ENCODE measurements at places on chromosomes 2 and 18.
A peak's percentile ranks its signal among the peaks of the same experiment; 100 is the strongest.

DNA sequence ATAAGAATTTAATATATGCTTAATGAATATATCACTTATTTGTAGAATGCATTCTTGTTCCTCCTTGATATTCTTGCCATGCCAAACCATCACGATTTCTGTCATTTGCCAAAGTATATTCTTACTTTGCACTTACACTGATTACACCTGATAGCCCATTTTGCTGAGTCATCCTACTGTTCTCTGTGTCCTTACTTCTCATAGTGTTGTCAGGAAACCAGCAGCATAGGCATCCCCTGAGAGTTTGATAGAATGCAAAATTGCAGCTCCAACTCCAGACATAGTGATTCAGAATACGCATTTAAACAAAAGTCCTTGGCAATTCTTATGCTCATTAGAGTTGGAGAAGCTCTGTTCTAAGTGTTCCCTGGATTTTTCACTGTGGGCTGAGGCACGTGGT, 687.1 kb downstream of the DPP10 start:
- DNase-seq: no peak

- DNase-seq: no peak
Observed at GRCh38 chr2:233838251-233838650, 16.1 kb downstream of the HJURP start.

GRCh38 chr18:3966246-3966641, 488.9 kb downstream of the DLGAP1 start:
- no peak for DNase-seq

GRCh38 chr2:158251356-158251755, 149.7 kb downstream of the UPP2 start:
- no peak for DNase-seq

GRCh38 chr2:36300697-36301096, 54.9 kb upstream of the CRIM1 start:
- no peak for DNase-seq

GRCh38 chr2:111184725-111185310, 64.1 kb downstream of the BCL2L11 start:
- no peak for DNase-seq

DNA sequence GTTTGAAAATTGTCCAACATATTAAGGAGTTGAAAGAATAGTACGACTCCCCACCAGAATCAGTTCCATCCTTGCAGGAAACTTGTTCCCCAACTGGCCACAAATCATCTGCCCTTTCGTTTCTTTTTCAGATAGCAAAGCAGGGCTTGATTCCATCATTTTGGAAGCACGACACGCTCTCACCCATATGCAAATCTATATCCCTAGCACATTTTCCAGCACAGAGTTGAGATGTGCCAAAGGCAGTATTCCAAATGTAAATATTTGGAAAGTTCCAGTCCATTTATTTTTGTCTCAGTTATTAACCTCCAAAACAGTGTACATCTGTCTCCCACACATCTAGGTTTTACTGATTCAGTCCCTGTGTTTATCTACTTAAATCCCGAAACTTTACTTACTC, 128.8 kb upstream of the BCL2L11 start:
- DNase-seq: no peak

DNA sequence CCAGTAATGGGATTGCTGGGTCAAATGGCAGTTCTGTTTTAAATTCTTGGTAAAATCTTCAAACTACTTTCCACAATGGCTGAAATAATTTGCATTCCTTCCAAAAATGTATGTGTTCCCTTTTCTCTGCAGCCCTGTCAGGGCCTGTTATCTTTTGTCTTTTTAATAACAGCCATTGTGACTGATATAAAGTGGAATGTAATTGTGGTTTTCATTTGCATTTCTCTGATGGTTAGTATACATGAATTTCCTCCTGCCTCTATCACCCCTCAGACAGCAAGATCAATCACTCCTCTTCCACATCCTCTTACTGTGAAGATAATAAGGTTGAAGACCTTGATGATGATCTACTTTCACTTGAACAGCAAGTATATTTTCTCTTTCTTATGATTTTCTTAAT, 304.8 kb upstream of the FSIP2 start:
- DNase-seq: peak; percentile 75

GRCh38 chr18:63207835-63208234, 111.7 kb downstream of the BCL2 start:
- no peak for DNase-seq

- no peak for DNase-seq
Observed at GRCh38 chr18:46163091-46163490, 58.9 kb downstream of the HAUS1 start.

GRCh38 chr18:48926420-48926857, 24.3 kb downstream of the SMAD7 start:
- no peak for DNase-seq

GRCh38 chr2:202147775-202148174, 74.7 kb downstream of the KIAA2012 start:
- DNase-seq: no peak

DNA sequence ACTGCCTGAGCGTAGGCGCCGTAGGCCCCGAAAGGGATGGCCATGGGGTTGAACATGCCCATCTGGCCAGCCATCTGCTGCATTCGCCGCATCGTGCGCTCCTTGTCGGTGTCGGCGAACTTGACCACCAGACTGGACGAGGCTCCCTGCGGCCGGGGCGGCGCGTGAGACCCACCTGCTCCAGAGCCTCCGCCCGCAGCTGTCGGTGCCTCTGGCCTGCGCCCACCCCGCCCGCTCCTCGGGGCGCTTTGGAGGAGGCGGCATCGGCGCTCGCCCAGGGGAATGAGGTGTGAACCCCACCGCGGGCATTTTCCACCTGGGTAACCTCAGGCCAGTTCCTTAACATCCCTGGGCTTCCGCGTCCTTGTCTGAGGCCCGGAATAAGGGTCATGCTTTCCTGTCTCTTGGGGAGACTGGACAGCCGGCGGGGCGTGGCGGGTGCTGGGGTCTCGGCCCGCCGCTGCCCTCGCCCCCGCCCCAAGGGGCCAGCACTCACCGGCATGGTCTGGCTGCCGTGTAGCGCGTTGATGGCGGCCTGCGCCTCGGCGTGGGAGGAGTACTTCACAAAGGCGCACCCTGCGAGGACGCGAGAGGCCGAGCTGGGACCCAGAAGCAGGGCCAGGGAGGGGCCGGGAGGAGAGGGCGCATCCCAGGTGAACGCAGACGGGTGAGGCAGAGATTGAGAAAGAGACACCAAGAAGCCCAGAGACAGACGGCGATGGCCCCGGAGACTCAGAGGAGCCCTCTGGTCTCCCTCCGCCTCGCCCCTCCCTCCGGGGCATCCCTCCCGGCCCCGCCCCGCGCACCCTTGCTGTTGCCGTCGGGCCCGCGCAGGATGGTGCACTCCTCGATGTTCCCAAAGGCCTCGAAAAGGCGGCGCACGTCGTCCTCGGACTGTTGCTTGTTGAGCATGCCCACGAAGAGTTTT, 291.0 kb downstream of the CELF4 start:
- DNase-seq: no peak

DNA sequence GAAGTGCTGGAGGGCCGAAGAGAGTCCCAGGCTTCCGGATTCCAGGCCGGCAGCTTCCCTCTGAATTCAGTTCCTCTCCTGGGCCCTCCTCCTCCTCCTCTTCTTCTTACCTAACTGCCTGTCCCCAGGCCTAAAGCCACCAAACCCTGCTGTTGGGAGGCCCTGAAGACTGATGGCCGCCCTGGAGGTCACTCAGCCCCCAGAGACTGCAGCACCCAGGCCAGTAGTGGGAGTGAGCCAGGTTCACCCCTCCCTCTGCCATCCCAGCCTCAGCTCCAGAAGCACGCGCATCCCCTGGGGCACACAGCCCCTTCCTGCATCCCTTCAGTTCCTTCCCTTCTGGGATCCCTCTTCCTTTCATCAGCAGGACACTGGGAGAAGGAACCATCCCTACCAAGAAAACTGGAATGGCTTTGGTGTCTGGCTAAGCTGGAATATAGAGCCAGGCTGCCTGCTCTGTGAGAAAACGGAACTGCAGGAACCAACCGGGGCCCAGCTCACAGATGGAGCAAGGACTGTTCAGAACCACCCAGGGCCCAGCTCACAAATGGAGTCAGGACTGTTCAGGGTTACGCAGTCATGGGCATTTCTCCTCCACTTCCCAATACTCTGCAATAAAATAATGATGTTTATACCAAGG, 127.4 kb downstream of the NDUFA10 start:
- no peak for DNase-seq

DNA sequence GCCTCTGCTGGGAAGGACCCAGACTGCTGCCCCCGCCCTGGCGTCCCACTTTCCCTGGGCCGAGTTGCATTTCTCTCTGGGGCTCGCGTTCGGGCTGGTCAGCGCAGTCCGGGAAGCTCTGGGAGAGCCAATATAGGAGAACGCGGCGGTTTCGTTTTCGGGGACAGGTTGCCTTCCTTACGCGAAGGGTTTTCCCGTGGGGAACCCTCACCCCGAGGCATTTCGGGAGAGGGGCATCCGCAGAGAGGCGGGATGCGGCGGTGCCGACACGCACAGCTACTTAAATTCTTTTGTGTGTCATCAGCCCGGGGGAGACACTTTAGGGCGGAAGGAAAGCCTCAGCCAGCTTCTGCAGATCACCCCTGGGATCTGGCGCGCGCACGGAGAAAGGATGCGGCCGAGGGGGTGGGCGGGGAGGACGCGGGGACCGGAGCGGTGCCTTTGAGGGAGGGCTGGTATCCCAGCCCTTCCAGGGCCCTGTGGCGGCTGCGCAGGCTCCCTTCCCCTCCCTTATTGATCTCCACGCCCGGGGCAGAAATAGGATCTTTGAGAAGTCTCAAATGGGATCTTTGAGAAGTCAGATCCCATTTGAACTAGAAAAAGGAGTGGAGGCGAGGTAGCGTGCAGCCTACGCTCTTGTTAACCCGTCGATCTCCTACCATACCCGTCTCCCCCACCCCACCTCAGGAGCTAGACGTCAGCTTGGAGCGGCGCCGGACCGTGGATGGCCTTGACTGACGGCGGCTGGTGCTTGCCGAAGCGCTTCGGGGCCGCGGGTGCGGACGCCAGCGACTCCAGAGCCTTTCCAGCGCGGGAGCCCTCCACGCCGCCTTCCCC, 1.2 kb downstream of the GATA6 start:
- DNase-seq: peak; percentile 63

- DNase-seq: peak; percentile 28
Observed at GRCh38 chr2:3827673-3828575, 124.5 kb downstream of the DCDC2C start.

All from fibroblast of skin of abdomen (primary cell).